ENCODE measurements at places on chromosomes 4 and X.

DNA sequence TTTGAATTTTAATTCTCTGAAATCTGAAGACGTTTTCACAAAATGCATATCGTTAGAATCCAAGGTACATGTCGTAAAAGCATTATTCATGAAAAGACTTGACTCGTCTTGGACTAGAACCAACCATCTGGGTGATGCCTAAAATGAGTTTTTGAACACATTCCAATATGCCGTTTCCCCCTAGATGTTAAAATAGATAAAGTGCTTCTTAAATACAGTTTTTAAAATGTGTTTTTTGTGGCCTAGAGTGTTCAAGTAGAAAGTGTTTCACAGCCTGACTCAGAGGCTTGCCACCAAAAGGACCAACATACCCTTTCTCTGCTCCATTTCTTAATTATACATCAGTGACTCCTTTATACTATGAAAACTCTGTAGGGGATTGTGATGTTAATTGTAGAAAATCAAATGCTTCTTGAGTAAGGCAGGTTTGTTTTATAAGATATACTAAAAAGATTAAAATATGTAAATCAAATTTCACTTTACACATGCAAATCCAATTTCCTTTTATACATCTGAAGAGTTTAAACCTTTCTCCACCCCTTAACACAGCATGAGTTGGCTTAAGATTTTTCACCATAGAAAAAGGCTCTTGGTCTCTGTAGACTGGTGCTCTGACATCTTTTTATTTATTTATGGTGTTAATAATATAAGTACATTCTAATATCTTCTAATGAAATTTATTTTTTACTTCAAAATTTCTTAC, 48.4 kb downstream of the PRKG2 start:
- DNase-seq, result no peak

- no peak for DNase-seq
These were observed 126.0 kb upstream of the CXorf66 start for GRCh38 chrX:140091125-140091886.

GRCh38 chr4:55439023-55439422, 43.3 kb downstream of the TMEM165 start:
- DNase-seq, result peak; percentile 2

GRCh38 chr4:108787106-108787505, 24.3 kb upstream of the ETNPPL start:
- DNase-seq, result no peak

- DNase-seq, result no peak
These were observed 335.4 kb downstream of the BCOR start for GRCh38 chrX:39762266-39762841.

DNA sequence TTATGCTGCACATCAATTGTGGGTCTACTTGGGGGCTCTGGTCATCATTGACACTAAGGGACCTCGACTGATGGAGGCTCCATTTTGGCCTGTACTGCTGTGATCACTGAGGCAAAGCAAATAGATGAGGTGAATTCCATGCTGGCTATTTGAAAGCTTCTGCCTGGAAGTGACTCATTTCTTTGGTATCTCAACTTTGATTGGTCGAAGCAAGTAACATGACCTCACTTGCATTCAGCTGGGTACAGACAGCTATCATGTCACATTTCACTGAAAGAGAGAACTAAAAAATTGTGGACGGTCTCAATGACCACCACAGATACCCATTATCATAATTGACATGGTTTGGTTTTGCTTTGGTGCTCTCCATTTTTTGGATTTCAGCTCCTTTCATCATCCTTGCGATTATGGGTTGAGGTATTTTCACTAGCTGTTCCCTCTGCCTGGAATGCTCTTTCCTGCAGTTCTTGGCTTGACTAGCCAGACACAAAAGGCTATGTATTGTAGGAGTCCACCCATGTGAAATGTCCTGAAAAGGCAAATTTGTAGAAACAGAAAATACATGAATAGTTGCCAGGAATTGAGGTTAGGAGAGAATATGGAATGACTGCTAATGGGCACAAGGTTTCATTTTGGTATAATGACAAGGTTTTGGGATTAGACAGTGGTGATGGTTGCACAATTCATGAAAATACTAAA, 369.2 kb upstream of the LCORL start:
- DNase-seq, result peak; percentile 42

- no peak for DNase-seq
These were observed 346.4 kb downstream of the ZNF674 start for GRCh38 chrX:46198858-46199257.

DNA sequence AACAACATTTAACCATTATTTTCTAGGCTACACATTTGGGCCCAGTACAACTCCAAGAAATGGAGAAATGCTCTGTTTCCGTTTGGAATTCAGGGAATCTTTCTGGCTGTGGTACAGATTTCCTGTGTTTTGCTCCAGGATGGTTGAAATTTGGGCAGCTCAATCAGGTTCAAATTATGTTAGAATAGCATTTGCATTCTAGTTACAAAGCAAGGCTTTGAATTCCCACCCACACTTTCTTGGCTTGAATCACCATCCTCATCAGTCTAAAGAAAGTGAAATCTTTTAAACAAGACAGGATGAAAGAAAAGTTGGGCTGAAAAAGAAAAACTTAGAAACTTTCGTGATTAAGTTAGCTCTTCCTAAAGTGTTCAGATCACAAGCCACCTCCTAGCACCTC, 98.1 kb upstream of the VCX3B start:
- DNase-seq, result no peak

GRCh38 chrX:2785538-2785937, 33.7 kb downstream of the XG start:
- no peak for DNase-seq

DNA sequence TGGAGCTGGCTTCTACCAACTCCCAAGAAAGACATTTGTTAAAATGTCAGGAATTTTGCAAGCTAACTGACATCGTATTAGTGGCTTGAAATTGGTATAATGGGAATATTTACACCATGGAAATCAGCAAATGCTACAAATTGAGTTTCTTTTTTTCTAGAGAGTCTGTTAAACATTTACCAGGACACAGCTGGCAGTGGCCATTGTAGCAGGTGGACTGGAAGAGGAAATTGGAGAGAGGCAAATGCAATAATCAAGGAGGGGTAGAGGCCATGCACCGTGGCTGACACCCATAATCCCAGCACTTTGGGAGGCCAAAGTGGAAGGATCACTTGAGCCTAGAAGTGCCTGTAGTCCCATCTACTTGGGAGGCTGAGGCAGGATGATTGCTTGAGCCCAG, 32.9 kb upstream of the TSR2 start:
- no peak for DNase-seq

DNA sequence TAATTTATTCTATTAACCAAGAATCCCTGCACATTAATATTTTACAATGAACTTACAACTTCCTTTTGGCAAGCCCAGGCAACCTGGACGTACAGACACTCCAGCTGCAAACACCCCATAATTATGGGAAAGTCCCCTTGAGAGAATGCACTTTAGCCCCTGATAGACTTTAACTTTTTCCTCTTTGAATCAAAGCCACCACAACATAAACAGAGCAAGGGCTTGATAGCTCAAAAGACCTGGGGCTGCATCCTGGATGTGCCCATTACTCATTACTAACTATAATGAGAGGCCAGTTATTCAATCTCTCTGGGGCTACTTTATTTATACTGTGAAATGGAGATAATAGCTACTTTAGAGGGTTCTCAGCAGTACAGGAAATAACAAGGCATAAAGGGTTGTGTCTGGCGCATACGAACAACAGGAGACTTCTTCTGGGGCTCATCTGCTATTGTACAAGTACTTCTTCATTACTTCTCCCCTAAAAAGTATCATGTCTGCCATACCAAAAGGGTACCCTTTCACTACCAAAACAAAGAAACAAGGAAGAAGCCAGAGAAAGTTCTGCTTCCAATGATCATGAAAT, 54.9 kb downstream of the CASK start:
- DNase-seq, result no peak

- no peak for DNase-seq
These were observed 54.8 kb downstream of the MSX1 start for GRCh38 chr4:4914059-4914820.

- DNase-seq, result no peak
These were observed 19.3 kb downstream of the GPR143 start for GRCh38 chrX:9746148-9746888.

DNA sequence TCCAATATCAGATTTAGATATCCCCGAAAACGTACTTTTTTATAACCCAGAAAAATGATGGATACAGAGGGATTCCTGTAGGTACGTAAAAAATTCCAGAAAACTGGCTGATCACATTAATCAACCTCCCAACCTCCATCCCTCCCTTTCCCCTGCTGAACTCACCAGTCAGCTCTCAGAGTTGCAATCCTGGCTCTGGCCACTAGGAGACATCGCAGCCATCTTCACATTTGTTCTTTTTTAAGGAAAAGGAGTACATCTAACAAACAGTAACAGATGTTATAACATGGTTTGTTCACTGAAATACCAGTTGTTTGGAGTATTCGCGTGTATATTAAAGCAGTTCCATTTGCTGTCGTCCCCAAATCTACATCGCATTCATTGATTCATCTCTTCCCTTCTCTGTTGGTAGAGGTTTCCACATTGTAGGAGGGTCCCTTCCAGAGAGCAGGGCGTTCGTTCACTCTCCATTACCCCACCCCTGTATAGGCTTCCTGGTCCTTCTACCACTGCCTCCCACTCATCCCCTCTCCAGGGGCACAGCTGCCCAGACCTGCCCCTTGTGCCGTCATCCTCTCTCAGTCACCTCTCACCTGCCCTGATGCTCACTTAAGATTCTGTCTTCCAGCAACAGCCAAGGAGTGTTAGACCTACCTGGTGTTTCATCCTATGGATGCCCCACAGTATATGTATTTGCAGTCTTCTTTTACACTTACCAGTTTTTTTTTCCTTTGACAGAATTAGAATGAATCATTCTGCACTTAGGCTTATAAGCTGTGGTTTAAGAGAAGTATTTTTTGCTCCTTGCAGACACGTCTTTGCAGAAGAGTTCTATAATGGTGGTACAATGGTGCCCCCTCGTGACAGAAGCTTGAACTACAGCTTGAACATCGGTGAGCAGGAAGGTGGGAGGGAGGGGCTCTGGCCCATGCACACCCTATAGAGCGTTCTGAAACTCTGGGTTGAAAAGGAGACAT, 36.8 kb upstream of the RAB40AL start:
- DNase-seq, result peak; percentile 16

- no peak for DNase-seq
These were observed 2.4 kb upstream of the L1CAM start for GRCh38 chrX:153888344-153888743.

GRCh38 chr4:99504804-99505502, 5.9 kb upstream of the C4orf17 start:
- DNase-seq, result no peak

- DNase-seq, result no peak
These were observed 8.4 kb downstream of the NIPAL1 start for GRCh38 chr4:48025005-48025404.

DNA sequence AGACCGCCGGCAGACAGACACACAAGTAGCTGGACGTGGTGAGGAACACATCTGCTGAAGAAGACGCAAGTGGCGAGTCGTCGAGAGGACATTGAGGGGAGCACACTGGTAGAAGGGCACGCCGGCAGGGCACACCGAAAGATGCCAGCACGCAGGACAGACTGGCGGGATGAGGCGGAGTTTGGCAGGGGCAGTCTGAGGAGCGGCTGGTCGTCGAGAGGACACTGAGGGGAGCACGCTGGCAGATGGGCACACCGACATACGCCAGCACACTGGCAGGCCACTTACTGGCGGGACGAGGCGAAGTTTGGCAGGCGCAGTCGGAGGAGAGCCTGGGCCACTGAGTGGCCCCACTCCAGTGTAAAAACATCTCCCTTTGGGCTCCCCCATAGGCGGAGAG, 42.1 kb downstream of the RASGEF1B start:
- no peak for DNase-seq

GRCh38 chr4:39852636-39853035, 125.1 kb downstream of the PDS5A start:
- DNase-seq, result no peak

DNA sequence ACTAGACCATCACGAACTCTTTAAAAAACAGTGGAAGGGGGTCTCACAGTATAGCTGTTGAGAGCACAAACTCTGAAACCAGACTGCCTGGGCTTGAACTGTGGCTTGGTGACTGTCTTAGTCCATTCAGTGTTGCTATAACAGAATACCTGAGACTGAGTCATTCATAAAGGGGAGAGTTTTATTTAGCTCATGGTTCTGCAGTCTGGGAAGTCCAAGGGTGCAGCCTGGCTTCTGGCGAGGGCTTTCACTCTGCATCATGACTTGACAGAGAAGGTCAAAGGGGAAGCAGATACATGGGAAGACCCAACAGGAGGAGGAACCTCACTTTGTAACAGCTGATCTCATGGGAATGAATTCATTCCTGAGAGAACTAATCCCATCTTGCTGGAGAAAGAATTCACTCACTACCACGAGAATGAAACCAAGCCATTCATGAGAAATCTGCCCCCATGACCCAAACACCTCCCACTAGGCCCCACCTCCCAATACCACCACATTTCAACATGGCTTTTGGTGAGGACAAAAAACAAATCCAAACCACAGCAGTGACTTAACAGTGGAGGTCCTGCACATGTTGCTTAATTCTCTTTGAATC, 116.7 kb upstream of the STOX2 start:
- DNase-seq, result no peak

- no peak for DNase-seq
These were observed 128.1 kb downstream of the FAM13A start for GRCh38 chr4:88928852-88929251.

Measured in SW480 (cell line).